ENCODE measurements at places on chromosomes 2 and 18.

- DNase-seq = no peak
Observed at GRCh38 chr2:229032608-229033234, 238.4 kb downstream of the PID1 start.

GRCh38 chr2:238855891-238856580 lies 8.2 kb downstream of the TWIST2 start:
- DNase-seq = no peak

GRCh38 chr2:29061616-29062015 lies 12.7 kb downstream of the PCARE start:
- no peak for DNase-seq

- no peak for DNase-seq
Observed at GRCh38 chr2:200442471-200442870, 67.4 kb downstream of the KCTD18 start.

- DNase-seq = no peak
Observed at GRCh38 chr18:44681076-44681970, 635 bp downstream of the SETBP1 start.

DNA sequence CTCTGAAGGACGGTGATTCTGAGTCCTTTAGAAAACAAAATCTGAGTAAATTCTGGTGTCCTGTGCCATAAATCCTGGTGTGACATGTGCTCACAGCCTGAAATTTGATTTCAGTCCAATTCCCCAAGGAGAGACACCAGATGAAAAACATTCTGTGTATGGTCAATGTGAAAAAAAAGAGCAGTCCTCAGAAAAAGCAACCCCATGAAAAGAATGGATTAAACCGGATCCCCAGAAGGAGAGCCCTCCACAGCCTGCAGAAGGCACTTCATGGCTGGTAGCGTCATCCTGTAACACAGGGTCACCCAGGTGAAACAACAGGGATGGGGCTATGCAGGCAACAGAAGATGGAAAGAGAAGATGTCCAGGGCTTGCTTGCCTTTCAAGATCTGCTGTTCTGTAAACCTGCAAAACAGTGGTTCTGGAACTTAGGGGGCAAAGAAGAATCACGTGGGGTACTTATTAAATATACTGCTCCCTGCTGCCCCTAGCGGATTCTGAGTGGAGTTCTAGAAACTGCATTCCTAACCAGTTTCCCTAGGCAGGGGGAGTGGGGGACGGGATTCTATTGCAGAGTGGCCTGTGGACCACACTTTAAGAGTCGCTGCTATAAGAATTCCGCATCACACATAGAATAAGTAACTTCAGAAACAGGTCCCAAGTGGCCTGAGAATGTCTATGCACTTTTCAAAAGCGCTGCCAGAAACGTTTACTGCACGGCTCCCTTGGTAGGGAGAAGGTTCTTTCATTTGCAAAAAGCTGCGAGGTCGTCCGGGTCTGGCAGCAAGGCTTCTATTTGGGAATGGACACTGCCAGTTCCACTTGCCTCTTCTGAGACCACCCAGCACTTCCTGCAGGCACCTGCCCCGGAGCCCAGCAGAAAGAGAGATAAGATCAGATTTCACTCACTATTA lies 118.9 kb upstream of the ARL5A start:
- no peak for DNase-seq

- DNase-seq = no peak
Observed at GRCh38 chr18:55159027-55159426, 199.8 kb upstream of the CCDC68 start.

DNA sequence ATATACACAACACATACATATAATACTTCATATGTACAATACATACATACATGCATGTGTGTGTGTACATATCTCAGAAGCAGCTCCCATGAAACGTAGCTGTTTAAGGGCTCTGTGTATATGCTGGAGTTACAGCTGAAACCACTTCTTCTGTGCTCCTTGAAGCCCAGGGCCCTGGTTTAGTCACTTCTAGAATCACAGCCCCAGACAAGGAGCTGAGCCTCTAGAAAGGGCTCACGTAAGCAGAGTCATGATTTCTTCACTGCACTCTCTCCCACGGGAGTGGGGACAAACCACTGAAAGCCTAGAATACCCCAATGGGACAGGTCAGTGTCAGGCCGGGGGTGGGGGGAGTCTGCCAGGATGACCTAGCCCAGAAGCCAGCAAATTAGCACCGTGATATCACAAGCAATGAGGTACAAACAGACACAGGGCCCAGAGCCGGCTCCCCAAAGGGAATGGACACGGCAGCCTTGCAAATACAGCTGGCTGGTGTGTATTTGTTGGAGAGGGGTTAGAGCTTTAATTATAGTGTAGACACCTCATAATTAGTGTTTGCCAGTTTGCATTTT lies 90.3 kb downstream of the C1QL2 start:
- no peak for DNase-seq

- no peak for DNase-seq
Observed at GRCh38 chr2:186328838-186329237, 157.2 kb upstream of the ZC3H15 start.

GRCh38 chr18:12518832-12519531 lies 111.3 kb downstream of the PRELID3A start:
- DNase-seq = no peak

- DNase-seq = no peak
Observed at GRCh38 chr2:168194784-168195522, 52.4 kb downstream of the STK39 start.

GRCh38 chr2:240933048-240933965 lies 27.2 kb downstream of the CROCC2 start:
- no peak for DNase-seq

DNA sequence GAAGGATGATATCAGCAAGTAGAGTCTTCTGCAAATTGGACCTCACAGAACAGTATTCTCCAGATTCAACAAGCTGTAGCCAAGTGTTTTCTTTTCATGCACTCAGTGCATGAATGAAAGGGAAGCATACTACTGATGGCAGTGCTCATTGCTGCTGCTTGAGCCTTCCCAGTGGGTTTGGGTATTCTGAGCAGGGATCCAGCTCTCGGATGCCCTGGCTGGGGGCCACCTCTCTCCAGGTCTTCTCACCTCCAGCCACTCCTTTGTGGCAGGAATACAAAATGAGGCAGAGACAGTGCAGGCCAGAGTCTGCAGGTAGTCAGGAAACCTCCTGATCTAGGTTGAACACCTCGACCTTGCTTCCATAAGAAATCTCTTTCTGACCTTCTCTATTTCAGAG lies 390.4 kb upstream of the CELF4 start:
- DNase-seq = no peak

DNA sequence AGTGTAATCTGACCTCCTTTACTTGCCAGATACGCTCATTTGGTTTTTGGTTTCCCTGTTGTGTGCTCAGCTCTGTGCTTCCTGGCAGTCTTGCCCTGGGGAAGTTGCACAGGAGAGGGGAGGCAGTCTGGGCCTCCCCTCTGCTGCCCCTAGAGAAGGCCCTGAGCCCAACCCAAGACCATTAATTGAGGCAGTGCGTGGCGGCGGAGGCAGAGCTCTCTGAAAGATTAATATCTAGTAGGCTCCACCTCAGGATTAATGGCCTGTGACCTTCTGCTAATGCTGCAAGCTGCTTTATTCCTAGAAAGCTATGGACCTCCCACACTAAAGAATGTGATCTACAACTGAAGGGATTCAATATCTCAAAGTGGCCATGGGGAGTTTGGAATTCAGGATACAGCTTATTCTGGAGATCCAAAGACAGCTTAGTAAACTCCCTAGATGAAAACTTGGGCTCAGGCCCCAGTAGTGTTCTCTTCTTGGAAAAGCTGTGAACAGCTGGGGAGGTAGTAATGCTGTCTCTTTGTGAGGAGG lies 41.4 kb upstream of the MAPRE2 start:
- DNase-seq = no peak

DNA sequence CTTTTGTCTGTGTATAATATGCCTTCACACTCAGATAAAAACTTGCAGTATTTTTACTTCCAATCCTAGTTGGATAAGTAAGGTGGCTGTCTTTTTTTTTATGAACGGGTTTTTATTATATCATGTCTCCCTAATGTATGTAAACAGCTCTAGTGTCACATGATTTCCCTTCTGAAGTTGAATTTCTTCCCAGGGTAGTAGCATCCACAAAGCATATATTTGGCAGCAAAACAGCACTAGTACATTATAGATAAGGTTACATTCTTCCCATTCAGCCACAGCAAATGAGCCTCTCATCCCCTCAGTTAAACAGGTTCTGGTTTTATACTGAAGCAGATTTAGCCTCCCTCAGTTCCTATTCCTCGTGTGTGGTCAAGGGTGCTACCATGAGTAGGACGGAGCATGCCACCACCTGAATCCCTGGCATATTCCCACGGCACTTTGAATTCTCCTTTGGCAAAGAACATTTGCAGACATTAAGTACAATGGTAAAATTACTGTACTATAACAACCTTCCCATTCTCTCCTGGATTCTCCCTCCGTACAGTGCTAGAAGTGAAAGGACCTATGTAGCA lies 15.4 kb upstream of the DTNA start:
- DNase-seq = peak; percentile 10

- no peak for DNase-seq
Observed at GRCh38 chr2:97908208-97908676, 87.5 kb downstream of the TMEM131 start.

DNA sequence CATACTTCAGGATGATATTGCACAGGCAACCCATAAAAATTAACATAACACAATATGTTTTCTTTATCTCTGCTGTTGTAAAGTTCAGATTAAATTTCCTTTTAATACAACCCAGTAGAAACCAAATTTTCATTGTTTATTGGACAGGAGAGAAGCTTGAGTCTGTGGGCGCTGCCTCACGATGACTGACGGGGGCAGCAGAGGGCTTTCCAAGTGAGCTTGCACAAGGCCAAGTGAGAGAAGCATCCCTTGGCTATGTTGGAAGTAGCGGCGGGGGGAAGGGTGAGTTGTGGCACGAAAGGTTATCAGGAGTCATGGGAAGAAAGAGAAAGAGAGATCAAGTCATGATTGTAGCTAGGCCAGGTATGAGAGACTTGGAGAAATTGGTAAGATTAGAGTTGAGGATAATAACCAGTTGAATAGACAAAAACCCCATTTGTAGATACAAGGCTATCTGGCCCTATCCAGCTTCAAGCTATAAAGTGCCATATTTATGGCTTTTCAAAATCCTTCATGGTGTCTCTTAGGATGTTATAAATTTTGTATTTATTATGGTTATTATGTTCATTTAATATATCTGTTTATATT lies 413.7 kb upstream of the FAM98A start:
- peak; percentile 12 for DNase-seq

DNA sequence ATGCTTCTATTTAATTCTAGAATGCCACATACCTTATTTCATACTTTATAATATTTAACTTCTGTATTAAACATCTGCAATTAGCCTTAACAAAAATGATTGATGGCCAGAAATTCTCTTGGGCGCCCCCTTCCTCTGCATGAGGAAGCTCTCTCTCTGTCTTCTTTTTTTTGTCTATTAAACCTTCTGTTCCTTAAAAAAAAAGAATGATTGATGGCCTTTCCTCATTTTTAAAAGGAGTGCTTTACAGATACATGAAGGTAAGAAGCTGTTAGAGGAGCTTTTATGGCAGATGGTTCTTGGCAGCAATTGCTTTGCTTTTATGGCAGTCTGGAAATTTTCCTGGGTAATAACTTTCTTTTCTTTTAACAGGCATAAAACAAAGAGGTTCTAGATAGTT lies 526.9 kb downstream of the SLC4A3 start:
- DNase-seq = no peak

- DNase-seq = no peak
Observed at GRCh38 chr2:112118148-112118547, 20.0 kb upstream of the FBLN7 start.

DNA sequence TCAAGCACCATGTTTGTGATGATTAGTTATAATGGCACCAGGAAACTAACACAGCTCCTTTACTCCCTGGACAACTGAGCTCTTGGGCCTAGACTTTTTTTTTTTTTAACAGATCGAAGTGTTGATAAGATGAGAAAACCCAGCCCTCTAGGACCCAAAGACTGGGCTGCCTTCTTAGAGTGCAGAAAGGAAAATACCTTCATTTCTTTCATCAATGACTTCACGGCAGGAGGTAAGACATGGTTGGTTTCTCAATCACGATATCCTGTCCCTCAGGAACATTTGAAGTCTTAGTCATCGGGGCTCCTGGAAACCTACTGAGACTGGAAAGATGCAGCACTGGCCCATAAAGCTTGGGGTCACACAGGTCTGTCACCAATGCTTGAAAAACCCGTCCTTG lies 84.7 kb downstream of the TNFRSF11A start:
- DNase-seq = no peak

- DNase-seq = no peak
Observed at GRCh38 chr2:67054728-67055127, 342.4 kb upstream of the ETAA1 start.

DNA sequence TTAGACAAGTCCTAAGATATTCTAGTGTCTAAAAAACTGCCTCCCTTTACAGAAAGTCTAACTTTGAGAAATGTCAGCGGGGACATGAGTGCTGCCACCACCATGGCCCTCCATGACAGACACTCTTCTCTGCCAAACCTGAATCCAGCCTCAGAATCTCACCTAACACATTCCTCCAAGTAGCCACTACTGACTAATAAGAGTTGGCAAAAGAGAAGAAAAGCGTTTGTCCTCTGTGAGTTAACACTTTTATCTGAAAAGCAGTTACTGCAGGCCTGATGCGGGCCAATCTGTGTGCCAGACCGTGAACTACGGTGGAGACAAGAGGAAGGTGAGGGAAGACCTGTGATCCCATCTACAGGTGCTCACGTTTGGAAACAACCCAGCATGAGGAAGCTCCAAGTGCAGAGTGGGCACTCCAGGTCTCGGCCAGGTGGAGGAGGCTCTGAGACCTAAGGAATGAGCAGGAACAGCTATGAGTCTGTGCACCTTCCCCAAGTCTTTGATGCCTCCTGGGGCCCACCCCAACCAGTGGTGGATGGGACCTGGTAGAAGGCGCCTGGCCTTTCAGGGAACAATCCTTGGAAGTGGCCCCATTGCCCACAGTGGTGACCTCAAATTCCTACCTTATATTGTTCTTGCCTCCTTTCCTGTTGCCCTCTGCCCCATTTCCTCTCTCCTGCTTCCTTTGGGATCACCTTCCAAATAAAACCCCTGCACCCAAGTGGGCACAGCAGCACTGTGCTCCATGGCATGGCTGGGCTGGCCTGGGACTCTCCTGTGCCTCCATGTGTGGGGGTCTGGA lies 91.6 kb downstream of the BIN1 start:
- no peak for DNase-seq

DNA sequence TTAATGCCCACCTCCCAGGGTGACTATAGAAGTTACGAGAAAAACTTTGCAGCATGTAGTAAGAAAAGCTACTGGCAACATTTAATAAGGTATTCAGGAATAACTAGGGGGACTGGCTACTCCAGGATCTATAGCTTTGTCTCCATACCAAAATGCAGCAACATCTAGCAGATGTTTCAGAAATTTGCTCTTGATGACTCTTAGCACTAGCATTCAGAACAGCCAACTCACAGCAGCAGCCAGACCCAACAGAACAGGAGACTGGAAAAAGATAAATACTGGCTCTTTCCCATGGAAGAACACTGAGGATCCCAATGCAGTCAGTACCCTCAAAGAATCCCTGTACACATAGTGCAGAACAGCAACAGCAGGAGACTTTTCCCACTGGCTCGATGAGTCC lies 105.0 kb downstream of the PRKRA start:
- DNase-seq = no peak

DNA sequence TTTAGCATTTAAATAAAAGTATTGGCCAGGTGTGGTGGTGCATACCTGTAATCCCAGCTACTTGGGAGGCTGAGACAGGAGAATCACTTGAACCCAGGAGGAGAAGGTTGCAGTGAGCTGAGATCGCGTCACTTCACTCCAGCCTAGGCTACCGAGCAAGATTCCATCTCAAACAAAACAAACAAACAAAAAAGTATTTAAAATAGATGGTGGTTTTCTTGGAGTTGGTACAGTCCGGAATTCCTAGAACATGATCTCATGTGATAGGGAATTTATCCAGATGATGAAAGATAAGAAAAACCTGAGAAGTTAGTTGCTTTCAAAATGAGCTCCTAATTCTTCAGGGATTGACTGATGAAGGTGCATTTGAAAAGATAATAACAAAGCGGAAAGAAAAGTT lies 62.0 kb downstream of the BIRC6 start:
- no peak for DNase-seq
